Smooth muscle cell of the brain vasculature (primary cell): ENCODE measurements at places on chromosomes 3 and 15.

DNA sequence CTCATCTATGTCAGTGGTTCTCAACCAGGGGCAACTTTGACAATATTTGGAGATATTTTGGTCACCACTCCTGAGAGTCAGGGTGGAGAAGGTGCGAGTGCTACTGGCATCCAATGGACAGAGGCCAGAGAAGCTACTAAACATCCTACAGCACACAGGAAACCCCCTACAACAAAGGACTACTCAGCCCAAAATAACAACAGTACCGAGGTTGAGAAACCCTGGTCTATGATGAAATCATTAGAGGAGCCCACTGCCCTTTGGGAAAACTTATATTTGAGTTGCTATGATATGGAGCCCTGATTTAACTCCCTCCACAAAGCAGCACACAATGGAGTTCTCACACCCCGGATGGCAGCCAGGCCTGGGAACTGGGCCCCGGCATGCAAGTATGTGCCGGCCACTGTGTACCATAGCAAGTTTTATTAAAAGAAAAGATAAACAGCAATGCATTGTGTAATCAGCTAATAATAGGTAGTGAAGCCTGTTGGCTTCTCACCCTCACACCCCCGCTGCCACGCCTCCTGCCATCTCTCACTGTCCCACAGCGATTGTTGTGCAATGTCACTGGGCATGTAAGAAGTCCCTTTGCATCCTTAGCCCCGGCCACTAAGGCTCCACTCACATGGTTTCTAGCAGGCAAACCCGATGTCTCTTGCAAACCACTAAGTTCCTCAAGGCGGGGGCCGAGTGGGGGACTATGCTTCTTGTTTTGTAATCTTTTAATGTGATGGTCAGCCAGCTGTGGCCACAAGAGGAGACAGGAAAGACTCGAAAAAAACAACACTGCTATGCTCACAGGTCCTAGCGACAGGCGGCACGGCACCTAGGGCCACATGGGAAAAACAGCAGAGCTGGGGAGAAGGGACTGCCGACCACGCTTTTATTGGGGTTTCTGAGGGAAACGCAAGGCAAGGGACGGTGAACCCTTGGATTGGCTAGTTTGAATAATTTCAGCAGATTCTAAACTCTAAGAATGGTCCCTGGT is 110.0 kb downstream of the AQP9 start:
- no peak for DNase-seq

- DNase-seq = peak; percentile 54
These were observed at the start of gene CLDN1 for GRCh38 chr3:190321789-190322603. Gene CLDN1, minus strand, starts transcription at chr3:190322446. Its CDS starts 240 bp downstream, at chr3:190322206.

DNA sequence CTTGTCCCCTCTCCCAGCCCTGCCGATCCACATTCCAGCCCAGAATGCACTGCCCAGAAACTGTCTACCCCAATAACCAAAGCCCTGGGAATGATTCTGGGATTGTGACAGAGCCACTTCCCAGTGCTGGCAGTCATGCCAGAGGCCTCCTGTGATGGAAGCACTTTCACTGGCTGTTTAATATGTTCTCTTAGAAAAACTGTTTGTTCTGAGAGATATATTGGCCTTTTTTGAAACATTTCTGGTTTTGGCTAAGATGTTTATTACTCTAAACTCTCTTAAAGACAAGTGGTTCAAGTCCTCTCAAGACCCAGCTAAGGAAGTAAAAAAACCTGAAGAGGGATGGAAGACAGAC is 74.0 kb upstream of the HACD2 start:
- DNase-seq = no peak

DNA sequence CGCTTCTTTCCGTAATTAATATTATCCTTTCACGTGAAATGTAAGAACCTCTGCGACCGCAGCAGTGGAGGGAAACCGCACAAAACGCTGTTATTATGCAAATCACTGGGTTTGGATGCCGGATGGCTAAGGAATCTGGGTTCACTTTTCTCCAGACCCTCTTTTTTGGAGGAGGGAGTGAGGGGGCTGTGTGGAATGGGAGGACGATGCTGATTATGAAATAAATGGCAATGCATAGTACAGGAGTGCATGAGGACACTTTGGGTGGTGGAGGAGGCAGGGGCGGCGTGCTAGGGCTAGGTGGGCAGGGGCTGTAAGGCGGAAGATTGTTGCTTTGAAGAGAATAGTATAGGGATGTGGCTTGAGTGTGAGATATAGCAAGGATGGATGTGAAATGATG is 1.8 kb downstream of the CADM2 start:
- DNase-seq = no peak

- no peak for DNase-seq
These were observed 160.6 kb upstream of the POU1F1 start for GRCh38 chr3:87436781-87437543.

DNA sequence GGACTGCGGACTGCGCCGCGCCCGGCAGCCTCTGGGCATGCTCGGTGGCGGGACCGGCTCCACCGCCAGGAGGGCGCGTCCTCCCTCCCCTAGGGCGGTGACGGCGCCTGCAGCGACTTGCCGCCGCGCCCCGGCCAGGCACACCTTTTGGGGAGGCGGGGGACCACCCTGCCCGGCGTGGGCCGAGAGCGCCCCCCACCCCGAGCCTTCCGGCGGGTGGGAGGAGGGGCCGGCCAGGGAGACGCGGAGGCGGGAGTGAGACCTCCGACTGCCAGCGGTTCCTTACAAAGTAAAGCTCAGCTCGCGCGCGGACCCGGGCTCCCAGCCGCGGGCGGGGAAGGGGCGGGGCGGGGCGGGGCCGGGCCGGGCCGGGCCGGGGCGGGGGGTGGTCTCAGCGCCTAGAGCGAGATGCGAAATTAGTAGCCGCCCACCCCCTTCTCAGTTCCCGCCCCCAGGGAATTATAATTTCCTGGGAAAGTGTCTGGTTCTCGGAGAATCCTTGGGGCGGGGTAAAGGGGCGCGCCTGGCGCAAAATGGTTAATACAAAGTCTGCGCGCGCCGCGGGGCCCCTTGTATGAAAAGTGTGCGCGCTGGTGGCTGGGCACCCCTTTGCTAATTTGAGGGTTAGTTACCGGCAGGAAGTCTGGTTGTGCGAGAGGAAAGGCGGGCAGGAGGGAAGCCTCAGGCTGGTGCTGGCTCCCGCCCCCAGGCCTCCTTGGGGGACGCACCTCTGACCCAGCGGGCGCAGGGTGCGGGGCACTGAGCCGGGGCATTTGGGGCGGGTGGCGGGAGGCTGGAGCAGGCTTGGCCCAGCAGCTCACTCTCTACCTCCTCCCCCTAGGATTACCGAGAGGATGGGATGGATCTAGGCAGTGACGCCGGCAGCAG is 224.8 kb upstream of the IL12A start:
- DNase-seq = no peak

- no peak for DNase-seq
These were observed 92.8 kb downstream of the SV2B start for GRCh38 chr15:91192690-91193377.

DNA sequence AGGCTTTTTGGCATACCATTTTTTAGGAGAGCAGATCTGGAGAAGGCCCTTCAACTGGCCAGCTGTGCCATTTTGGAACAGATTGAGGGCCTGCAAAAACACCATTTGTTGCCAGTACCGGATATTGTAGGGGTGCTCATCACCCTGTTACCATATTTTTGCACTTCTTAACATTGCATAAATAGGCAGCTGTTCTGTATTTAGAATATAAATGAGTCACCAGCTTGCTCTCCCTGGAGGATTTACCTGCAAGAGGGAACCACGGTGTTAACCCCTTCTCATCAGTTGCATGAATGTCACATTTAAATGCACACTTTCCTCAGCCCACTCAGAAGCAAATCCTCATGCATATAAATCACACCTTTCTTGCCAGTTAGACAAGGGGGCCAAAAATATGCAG is 435.6 kb downstream of the ROBO2 start:
- DNase-seq = no peak

DNA sequence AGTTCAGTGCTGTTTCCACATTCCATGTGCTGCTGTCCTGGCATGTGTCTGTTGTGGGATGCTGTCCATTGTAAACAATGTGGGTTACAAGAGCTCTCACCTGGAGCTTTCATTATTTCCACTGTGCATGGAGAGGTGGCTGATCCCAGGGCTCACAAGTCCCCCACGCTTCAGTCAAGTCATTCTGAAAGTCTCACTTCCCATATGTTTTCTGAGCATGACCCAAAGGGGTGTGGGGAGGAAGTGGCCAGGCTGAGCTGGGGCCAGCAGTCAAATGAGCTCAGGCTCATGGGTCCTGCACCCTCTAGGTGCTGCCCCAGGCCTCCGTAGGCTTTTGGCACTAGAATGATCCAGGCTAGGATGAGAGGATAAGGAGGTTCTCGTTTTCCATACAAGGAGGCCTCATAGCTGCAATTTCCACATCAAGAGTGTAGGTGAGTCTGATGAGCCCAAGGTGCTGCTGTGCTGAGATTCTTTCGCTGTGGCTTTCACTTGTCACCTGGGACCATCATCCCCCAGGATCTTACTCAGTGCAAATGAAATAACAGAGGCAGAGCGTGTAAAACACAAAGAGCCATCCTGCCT is 22.0 kb downstream of the STARD5 start:
- no peak for DNase-seq

DNA sequence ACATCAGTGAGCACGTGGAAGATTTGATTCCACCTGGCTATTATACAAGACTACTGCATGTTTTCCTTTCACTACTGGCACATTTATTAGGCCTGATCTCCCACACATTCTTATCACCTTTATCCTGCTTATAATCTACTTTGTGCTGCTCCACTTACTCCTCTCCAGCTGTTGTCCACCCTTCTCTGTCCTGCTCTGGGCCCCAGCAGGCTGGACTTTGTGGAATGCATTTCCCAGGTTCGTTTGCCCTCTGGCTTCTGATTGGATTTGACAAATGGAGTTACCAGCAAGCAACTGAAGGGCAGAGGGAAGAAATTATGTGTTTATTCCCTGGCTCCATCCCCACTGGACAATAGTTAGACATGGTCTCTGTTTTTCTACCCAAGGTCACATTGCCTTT is 75.5 kb downstream of the DCLK3 start:
- no peak for DNase-seq

DNA sequence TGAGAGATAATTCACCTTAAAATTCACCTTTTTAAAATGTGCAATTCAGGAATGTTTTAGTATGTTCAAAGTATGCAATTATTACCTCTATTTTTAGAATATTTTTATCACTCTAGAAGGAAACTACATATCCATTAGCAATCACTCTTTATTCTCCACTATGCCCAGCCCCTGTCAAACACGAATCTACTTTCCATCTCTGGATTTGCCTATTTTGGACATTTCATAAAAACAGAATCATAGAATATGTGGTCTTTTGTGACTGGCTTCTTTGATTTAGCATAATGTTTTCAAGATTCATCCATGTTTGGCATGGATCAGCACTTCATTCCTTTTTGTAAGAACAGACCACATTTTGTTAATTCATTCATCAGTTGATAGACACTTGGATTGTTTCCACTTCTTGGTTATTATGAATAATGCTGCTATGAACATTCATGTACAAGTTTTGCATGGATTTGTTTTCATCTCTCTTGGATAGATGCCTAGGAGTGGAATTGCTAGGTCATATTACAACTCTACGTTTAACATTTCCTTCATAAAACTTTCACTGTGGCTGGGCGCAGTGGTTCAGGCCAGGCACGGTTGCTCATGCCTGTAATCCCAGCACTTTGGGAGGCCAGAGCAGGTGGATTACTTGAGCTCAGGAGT is 12.7 kb downstream of the HMCES start:
- DNase-seq = no peak

- DNase-seq = no peak
These were observed 201.9 kb upstream of the STRIT1 start for GRCh38 chr3:155495387-155495786.

DNA sequence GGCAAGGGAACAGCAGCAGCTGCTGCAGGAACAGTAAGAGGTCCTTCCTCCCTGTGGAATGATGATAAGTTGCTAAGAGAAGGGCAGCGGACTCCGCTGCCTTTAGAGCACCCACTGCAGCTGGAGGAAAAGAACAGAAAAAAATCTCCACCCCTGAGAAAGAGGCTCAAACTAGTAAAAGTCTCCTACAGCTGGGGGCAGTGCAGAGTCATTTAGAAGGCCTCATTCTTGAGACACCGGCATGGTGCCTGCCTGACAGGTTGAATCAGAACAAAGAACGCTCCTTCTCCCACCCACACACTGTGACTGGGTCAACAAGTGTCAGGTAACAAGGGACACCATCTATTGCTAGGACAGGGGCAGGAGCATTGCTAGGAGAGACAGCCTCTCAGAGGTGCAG is 188.4 kb downstream of the ABHD5 start:
- DNase-seq = no peak

GRCh38 chr3:152385761-152386160 is 117.0 kb downstream of the MBNL1 start:
- no peak for DNase-seq

DNA sequence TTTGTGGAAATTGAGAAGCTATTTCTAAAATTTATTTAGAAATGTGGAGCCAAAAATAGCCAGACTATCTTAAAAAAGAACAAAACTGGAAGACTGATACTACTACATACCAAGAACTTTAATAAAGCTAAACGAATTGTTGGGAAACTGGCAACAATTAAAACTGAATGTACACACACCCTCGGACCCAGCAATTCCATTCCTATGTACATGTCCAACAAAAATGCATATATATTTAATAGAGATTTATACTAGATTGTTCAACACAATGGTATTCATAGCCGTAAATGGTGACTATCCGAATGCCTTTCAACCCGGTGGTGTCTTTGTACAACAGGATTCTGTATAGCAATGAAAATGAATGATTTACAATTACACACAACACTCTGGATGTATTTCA is 136.5 kb upstream of the RASGRP1 start:
- DNase-seq = no peak

DNA sequence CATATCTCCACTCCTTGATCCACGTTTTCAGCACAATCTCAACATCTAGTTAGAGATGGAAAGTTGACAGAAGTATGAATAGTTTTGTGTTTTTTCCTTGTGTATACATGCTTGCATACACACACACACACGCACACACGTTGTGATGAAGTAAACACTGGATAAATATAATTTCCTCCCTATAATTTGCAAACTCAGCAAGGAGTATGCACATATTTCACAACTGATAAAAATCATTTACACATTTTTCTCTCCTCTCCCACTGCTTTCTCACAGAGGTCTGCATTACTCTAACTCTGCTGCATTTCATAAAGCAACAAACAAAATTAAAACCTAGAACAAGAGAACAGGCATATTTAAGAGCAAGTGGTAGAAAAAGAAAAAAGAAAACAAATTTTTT is 320.9 kb downstream of the ERC2 start:
- DNase-seq = no peak

GRCh38 chr3:122635789-122636188 is 44.9 kb upstream of the PARP14 start:
- DNase-seq = no peak

- no peak for DNase-seq
These were observed 19.2 kb downstream of the CPA3 start for GRCh38 chr3:148884261-148884660.
